ENCODE measurements at places on chromosomes 2 and 18.

- DNase-seq: no peak
Observed at GRCh38 chr2:144063602-144064001, 456.3 kb downstream of the ZEB2 start.

DNA sequence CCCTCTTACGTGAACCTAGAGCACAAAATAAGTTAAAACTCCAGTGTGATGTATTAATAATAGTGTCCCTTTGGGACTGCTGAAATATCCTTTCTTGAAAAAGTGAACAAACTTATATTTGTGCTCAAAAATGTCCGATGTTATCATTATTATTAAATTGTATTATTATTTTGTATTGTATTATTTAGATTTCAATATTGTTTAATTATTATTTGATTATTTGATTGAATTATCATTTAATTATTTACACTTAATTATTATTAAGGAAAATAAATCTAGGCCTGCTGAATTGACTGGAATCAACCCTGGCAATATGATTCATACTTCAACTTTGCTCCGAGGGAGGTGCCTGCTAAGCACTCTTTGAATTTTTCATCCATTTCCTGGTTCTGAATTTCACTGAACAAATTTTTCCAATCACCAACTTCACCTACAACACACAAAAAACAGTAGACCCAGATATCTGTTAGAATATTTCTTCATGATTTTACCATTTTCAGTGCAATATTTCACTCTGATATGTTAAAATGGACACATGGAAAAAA is 10.9 kb upstream of the EIF2AK2 start:
- no peak for DNase-seq

- DNase-seq: no peak
Observed at GRCh38 chr2:230658577-230658876, 54.1 kb upstream of the CAB39 start.

GRCh38 chr2:111946294-111947114 is 48.1 kb downstream of the MERTK start:
- no peak for DNase-seq

All from NCI-H1436 (cell line).